Natural killer cell (primary cell): ENCODE measurements at places on chromosomes 7 and 10. TPM values are rescaled to one million over a fixed set of nuclear protein-coding genes. Genes with fewer than 3 reads are reported as not detected.

GRCh38 chr7:137933270-137934017, 68.4 kb downstream of the CREB3L2 start:
- H3K36me3 ChIP-seq, result no peaks in the 10 kb centered on the region
- no peak for DNase-seq

DNA sequence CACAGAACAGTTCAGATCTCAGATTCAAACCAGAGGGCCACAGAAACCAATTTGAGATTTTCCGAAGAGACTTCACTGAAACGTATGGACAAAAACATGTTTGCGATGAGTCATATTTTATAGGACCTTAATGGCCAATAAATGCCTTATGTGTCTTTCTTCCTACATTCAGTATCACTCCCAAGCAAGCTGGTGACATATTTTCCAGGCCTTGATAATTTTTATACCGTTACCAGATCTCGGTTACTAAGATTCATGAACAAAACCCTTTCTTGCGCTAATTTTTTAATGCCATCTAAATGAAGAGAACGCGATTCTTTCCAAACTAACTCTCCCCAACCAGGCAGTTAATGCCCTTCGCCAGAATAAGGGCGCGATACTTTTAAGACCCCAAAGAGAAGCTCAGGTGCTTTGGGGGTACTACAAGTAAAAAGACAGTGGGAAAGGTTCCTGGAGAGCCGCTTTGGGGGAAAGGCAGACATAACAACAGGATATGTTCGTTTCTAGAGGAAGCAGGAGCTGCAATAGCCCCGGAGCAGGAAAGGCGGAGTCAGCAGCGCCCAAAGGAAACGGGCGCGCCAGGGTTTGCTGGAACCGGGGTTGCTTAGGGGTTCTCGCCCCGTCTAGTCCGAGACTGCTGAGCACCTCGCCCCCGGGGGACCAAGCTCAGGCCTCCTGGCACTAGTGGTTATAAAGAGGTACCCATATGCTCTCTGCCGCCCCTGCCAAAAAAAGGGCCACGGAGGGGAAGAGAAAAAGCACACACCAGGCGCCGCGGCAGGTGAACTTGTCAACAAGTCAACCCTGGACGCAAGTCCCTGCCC, 884 bp downstream of the ICA1 start:
- no peak overlapping the region for H3K27ac ChIP-seq
- peaks cover 9% of the 10 kb centered on the region for H3K4me1 ChIP-seq

DNA sequence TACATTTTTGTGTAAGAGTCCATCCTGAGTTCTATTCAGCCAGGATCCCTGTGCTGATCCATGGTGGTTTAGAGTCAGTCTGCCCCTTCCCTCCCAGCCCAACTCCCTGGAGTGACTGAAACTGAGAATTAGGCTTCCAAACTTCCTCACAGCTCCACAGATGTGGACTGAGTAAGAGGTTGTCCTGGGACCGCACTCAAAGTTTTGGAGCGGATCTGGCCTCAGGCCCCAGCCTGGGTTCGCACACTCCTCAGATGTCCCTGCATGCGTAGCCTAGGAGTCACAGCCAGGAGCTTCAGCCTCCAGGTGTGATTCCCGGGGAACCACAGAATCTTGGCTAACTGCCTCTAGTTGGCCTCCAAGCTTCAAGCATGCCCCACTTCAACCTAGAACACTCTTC, 218.1 kb downstream of the C7orf25 start:
- H3K4me3 ChIP-seq, result no peak overlapping the region
- no peaks in the 10 kb centered on the region for H3K36me3 ChIP-seq
- no peak for DNase-seq
- no peaks in the 10 kb centered on the region for H3K4me1 ChIP-seq
- no peak overlapping the region for H3K27ac ChIP-seq

DNA sequence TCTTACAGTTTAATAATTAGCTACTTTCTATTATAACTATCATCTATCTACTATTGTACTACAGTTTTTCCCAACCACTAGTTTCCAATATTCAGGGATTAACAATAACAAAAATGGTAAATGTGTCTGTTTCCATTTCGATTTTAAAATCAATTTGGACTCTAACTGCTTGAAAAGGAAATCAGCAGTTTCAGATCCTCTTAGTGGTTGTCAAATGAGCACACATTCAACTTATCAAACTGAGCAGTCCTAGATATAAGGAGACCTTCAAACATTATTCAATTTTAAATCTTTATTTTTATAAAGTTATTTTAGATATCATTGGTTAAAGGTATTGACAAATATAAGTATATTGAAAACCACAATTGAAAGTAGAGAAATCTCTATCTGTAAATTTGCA, 46.8 kb upstream of the CD36 start:
- no peaks in the 10 kb centered on the region for H3K36me3 ChIP-seq
- no peaks in the 10 kb centered on the region for H3K4me1 ChIP-seq
- no peak for DNase-seq
- H3K27ac ChIP-seq, result no peak overlapping the region
- no peak overlapping the region for H3K4me3 ChIP-seq
- H3K27me3 ChIP-seq, result no peaks in the 10 kb centered on the region

- H3K36me3 ChIP-seq, result no peaks in the 10 kb centered on the region
- DNase-seq, result no peak
- H3K4me3 ChIP-seq, result no peak overlapping the region
- no peaks in the 10 kb centered on the region for H3K4me1 ChIP-seq
These were observed 34.5 kb downstream of the ASB13 start for GRCh38 chr10:5631936-5632335.

UNCX gene
- not detected for total RNA-seq

ITPRID1 gene
- not detected for total RNA-seq

EN2 gene
- not detected for total RNA-seq
